ENCODE measurements at places on chromosomes 5 and 9. TPM values are rescaled to one million over a fixed set of nuclear protein-coding genes. Genes with fewer than 3 reads are reported as not detected.

Gene CNTLN
- 36.1 TPM for total RNA-seq

GRCh38 chr9:133463864-133464615, 4.3 kb downstream of the CACFD1 start:
- no peak for DNase-seq

Gene ARSI
- total RNA-seq: 8.6 TPM

GRCh38 chr9:113484258-113484730, 20.8 kb downstream of the RGS3 start:
- DNase-seq: peak; percentile 28
